ENCODE measurements at places on chromosomes 2 and 18.

DNA sequence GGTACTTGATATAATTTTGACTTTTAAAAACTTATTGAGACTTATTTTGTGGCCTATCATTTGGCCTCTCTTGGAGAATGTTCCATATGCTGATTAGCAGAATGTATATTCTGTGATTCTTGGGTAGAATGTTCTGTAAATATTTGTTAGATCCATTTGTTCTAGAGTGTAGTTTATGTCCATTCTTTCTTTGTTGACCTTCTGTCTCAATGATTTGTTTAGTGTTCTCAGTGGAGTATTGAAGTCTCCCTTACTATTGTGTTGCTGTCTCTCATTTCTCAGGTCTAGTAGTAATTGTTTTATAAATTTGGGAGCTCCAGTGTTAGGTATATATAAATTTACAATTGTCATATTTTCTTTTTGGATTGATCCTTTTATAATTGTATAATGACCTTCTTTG, 349.6 kb upstream of the CWC22 start:
- no peak for DNase-seq

- no peak for DNase-seq
These were observed 22.8 kb downstream of the NPC1 start for GRCh38 chr18:23563377-23564043.

- DNase-seq, result no peak
These were observed 199.9 kb downstream of the ACTR3 start for GRCh38 chr2:114089636-114090319.

GRCh38 chr2:112692495-112692911, 28.3 kb upstream of the NT5DC4 start:
- peak; percentile 4 for DNase-seq

DNA sequence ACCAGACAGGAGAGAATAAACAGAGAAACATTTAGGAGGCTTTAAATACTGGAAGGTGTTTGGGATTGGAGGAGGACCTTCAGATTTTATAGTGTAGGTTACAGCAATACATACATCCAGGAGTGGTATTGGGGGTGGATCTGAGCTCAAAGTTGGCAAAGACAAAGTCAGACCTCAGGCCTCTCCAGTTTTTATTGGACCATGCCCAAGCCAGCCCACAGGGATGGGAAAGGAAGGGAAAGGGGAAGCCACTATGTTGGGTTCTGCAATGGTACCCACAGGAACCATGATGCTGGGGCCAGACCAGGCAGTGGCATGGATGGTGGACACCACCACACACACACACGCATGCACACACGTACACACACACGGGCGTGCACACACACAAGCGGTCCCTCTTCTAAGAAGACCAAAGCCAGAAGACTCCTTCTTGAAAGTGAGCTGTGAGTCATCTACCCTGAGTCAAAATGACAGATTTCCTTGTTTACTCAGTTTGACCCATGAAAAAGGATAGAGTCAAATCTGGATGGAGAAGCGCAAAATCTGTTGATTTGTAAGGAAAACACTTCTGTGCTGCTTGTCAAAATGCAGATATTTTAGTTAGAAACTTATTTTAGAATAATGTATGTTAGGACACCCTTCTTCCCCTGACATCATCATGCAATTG, 87.9 kb downstream of the TRABD2A start:
- no peak for DNase-seq

DNA sequence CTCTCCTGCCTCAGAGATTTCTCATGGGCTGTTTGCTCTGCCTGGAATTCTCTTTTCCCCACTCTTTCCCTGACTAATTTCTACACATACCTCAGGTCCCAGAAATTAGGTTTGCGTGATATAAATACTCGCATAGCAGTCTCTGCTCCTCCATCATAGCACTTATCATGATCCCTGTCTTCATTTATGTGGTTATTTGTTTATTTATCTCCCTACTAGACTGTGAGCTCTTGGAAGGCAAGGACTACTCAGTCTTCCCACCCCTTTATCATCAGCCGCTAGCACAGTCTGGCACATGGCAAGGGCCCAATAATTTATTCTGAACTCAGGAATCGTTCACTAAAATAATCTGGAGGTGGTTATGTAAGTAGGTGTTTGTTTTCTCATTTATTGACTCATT, 79.3 kb downstream of the ADCYAP1 start:
- DNase-seq, result no peak

DNA sequence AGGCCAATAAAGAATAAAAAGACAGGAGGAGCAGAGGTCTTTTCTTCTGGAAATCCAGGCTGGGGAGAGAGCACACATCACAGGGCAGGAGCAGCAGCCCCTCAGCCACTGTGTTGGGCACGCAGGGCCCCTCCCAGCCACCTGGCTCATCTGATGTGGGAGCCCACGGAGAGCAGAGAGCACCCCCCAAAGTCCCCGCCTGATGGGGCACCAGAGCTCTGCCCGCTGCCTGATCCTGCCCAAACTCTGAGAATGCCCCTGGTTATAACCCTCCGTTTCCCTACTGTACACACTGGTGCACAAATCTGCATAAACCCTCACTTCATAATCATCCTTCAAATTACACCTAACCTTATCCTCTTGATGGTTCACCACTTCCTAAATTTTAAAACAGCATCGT, 111.3 kb downstream of the HDAC4 start:
- no peak for DNase-seq

GRCh38 chr2:222892321-222892720, 31.5 kb downstream of the ACSL3 start:
- DNase-seq, result no peak
